ENCODE measurements at places on chromosomes 3 and 15.

- DNase-seq: peak; percentile 53
These were observed 29.8 kb downstream of the LARS2 start for GRCh38 chr3:45417930-45418847.

- no peak for DNase-seq
These were observed 64.3 kb upstream of the GATM start for GRCh38 chr15:45442507-45443135.

- DNase-seq: no peak
These were observed 26.4 kb downstream of the RTF1 start for GRCh38 chr15:41443275-41443674.

DNA sequence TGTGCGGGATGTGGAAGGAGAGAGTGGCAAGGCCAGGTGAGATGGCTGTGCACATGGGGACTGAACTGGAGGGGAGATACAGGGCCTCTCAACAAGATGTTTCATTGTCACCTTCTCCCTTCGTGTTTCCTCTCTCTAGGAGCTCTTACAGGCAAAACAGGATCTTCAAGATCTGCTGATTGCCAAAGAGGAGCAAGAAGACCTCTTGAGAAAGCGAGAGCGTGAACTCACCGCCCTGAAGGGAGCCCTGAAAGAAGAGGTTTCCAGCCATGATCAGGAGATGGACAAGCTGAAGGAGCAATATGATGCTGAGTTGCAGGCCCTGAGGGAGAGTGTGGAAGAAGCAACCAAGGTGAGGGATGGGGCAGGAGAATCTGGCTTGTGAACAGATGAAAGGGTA, 85.2 kb downstream of the CGNL1 start:
- DNase-seq: no peak

GRCh38 chr15:52164631-52165265, 26.4 kb downstream of the GNB5 start:
- DNase-seq: no peak

DNA sequence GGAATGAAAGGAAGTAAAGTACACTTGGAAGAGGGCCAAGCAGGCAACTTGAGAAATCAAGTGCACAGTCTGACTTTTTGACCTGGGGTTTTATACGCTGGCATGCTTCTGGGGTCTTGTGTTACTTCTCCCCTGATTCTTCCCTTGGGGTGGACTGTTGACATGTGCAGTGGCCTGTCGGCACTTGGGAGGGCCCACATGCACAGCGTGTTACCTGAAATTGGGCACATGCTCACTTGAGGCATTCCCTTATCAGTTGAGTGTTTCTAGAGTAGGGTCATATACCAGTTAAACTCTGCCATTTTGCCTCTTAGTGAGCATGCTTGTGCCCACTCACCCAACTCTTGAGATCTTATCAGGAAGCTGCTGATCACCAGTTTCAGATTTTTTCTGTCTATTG, 329.1 kb upstream of the SOX2 start:
- no peak for DNase-seq

GRCh38 chr15:84953726-84954125, 27.9 kb upstream of the PDE8A start:
- no peak for DNase-seq

GRCh38 chr3:4515916-4516579, 22.9 kb downstream of the ITPR1 start:
- DNase-seq: no peak

- DNase-seq: peak; percentile 50
These were observed 30.1 kb downstream of the CCDC12 start for GRCh38 chr3:46946416-46946815.

GRCh38 chr3:140706360-140706759, 28.5 kb downstream of the TRIM42 start:
- no peak for DNase-seq

DNA sequence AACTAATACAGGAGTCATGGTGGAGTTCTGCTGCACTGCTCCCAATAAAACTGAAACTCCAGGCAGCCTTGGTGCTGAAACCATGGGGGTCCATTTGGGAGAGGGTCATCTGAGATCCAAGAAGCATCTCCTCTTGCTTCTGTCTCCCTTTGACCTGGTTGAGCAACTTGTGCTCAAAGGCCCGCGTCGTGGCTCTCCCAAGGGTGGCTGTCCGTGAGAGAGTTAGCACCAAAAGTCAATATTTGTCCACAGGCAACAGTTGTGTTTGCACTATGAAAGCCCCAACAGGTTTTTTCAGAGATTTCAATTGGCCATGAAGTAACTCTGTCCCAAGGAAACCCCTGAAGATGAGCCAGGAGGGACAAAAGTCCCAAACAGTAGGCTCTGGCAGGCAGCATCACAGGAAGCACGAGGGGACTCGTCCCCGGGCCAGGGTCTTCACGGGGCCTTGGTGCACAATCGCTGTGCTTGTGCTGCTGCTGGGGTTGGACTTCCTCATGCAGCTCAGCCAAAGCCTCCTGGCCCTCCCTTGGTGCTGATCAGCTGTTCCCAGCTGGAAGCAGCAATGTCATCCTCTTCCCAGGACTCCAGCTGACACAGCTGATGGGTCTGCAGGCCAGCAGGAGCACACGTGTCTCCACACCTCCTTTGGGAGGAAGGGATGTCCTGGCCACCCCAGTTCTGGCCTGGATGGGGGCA, 39.4 kb upstream of the WNT5A start:
- DNase-seq: peak; percentile 19

- no peak for DNase-seq
These were observed 84.5 kb downstream of the LRRK1 start for GRCh38 chr15:101003706-101004105.

DNA sequence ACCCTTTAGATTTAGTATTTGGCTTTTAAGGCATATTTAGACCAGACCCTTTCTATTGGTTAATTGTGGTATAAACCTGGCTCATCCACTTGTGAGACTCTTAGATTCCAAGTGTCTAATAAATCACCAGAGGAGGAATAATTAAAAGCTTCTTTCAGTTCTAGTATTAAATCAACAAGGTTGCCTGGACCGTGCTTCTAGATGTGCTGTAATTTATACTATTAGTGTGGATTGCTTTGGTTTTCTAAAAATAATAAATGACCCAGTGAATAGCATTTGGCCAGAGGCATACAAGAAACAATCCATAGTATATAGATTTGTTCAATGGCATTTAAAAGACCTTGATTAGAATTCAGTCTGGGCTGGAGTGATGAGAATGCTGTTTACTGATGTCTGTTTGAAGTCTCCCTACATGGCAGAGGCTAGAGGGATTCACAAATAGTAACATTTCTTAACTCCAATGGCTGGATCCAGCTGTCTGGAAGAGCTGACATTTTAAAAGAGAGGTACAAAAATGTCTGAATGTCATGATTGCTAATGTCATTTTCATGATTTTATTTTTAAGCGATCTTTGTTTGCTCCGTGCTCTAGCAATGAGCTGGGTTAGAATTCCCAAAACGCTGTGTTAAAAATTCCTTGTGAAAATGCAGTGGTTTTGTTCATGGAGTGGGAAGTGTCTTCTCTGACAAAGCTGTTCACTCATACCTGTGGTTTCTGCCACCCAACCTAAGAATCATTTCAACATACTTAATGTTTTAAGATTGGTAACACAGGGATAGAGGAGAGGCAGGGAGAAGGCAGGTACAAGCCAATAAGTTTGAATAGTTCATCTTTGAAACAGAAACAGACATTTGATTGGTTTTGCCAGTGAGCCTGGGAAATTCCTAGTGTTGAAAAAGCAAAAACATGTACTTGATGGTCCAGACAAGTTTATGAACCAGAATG, 89.9 kb downstream of the RBMS3 start:
- DNase-seq: no peak

DNA sequence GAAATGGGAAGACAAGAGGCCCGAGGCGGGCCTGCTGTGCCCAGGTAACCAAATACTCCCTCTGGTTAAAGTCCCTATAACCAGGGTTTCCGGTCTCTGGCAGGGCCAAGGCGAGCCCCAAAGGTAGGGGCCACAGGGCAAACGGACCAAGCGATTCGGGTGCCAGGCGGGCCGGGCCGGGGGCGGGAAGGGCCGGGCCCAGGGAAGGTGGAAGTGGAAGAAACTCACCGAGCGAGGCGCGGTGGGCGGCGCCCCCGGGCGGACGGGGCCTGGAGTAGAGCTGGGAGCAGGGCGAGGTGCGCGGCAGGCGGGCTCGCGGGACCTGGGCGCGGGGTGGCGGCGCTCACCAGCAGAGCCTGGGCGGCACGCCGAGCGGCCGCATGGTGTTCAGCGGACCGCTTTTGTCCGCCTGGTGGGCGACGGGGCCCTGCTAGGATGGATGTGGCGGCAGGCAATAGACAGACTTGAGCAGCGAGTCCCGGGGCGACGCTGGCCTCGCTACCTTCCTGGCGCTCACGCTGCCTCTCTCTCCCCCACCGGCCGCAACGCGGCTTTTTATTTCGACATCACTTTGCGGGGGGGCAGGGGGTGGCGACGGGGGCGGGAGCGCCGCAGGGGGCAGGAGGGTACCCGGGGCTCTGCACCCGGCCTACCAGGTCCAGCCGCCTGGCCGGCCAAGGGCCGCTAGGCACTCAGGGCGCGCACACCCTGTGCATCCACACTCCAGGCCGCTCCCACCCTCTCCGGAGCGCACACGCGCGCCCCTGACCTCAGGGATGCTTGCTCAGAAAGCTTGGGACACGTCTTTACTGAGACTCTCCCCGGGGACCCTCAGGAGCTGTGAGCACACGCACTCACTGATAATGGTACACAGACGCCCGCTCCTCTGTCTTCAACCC, at the start of gene GATA2:
TSS of gene GATA2 (minus strand) at position 531 of the 899 bp plus-strand sequence. CDS start 6,170 bp downstream, outside the sequence.
- DNase-seq: peak; percentile 47

- no peak for DNase-seq
These were observed 2.3 kb downstream of the FEZF2 start for GRCh38 chr3:62370858-62371719.

DNA sequence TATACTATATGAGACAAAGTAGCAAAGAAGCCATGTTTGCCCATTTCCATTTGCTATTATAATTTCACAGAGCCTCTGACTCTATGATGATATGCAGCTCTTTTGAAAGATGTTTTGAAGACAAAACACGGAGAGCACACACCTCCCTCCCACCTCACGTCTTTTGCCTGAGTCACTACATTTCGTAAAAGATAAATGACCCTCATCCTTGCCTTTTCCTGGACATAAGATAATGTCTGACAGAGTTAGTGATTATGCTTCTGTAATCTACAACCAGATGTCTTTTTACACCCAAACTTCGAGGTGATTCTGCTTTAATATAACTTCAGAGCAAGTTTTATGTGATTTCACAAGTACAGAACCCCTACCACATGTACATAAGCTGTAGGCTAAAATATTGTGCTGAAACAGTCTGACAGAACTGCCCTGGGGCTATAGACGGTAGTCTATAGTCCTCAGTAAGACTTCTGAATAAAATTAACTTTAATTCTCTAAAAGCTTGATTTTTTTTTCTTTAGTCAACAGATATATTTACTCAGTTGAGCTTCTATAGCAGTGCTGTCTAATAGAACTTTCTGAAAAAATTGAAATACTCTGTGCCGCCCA, 99.9 kb downstream of the CD200R1L start:
- DNase-seq: no peak

DNA sequence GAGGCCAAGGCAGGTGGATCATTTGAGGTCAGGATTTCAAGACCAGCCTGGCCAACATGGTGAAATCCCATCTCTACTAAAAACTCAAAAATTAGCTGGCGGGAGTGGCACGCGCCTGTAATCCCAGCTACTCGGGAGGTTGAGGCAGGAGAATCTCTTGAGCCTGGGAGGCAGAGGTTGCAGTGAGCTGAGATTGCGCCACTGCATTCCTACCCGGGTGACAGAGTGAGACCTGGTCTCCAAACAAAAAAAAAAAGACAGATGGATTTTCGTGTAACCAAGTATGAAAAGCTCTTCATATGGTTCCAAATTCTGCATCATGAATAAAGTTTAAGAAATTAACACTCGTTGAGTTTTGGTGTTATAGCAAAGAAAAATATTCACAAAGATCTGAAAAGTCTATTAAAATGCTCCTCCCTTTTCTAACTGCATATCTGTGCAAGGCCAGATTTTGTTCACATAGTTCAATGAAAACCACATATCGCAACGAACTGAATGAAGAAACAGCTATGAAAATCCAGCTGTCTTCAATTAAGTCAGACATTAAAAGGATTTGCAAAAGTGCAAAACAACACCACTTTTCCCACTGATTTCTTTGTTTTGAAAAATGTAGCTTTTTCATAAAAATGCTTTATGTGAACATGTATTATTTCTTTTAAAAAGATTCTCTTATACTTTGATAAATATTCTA, 23.8 kb upstream of the FBLN2 start:
- DNase-seq: no peak

- DNase-seq: peak; percentile 69
These were observed 112.1 kb upstream of the ICE2 start for GRCh38 chr15:60590935-60591495.

GRCh38 chr15:42354824-42355223, 4.5 kb upstream of the CAPN3 start:
- DNase-seq: no peak

- no peak for DNase-seq
These were observed 107.5 kb upstream of the ARHGEF26 start for GRCh38 chr3:154013736-154014135.

DNA sequence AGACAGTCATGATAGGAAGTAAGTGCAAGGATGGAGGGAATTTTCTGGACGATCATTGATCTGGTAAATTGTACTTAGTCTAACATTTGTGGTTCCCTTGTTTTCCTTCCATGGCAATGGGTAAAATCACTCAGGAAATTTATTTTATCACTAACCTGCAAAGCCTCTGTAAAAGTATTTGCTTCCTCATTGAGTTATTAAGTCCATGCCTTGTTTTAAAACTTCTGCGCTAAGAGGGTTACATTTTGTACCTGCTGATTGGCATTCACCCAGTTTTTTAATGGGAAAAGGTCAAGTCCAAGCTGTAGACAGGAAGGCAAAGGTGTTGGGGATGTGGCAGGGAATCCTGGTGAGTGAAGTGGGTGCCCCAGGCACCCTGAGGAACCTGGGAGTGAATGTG, 146.2 kb upstream of the NR2F2 start:
- DNase-seq: no peak

GRCh38 chr3:149589332-149589731, 68.5 kb downstream of the WWTR1 start:
- DNase-seq: no peak

DNA sequence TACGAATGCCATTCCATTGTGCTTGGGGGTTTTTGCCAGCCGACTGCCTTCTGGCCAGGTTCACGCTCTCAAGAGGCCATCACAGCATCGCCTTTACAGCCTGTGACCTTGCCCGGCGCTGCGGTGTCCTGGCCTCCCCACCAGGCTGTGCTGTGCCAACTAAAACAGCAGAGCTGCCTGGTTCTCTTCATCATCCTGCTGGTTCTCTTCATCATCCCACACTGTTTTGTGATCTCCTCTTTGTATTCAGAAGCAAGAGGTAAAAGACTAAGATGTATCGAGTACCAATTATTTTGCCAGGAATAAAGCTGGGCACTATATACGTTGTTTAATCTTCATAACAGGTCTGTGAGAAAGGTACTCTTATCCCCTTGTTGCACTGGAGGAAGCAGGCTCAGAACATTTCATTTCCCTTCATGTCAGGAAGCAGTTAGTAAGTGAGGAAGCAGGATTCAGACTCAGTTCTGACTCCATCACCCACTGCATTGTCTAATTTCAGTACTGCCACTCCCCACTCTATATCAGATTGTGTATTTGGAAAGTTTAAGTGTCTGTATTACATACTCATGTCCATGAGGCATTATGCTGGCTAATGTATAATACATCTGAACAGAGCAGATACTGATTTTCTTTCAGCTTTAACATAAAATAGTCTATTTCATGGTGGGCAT, 92.7 kb downstream of the LRRC28 start:
- DNase-seq: no peak

Measured in mucosa of descending colon (tissue), 3 donors.